Stimulated activated CD8-positive, alpha-beta memory T cell treated with anti-CD3 and anti-CD28 coated beads, Interleukin-15, amount 100 ng/mL, for 4 hours (primary cell): ENCODE measurements at places on chromosomes 4 and X.

DNA sequence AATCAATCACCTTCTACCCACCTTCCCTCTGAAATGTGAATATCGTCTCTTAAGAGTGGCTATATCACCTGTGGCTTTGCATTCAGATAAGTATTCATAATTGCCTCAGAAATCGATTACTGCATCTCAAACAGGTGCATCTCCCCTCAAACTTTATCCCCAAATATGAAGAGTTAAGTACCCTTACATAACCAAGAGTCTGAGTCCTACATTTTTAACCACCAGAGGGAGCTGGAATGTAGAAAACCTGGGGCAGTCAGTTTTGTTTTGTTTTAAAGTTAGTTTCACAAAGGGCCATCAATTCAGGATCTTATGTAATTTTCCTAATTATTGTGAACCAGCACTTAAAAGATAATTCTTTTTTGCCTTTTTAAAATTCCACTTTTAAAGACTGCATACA lies 5.7 kb downstream of the TCEANC start:
- DNase-seq = no peak

GRCh38 chr4:1244081-1244977 lies 4.6 kb downstream of the CTBP1 start:
- DNase-seq = no peak

DNA sequence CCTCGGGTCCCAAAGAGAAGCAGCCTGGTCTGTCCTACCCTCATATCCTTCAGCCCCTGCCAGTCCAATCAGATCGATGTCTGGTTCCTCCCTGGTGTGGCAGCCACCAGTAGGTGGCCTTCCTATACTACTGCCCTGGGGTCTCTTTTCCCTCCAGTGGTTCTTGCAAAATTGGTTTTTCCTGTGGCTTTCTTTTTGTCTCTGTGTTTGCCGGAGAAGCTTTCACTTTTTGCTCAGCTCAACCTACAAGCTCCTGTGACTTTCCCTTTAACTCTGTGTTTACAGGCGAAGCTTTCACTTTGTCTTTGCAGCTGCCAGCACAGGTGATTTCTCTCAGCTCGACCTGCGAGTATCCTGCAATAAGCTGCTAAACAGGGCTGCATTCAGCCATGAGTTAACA lies 46.8 kb downstream of the UGT2A3 start:
- DNase-seq = no peak

- DNase-seq = peak; percentile 19
Measured at GRCh38 chr4:18593297-18594002, 571.9 kb upstream of the LCORL start.

- DNase-seq = no peak
Measured at GRCh38 chr4:80097400-80098177, 24.6 kb upstream of the ANTXR2 start.

DNA sequence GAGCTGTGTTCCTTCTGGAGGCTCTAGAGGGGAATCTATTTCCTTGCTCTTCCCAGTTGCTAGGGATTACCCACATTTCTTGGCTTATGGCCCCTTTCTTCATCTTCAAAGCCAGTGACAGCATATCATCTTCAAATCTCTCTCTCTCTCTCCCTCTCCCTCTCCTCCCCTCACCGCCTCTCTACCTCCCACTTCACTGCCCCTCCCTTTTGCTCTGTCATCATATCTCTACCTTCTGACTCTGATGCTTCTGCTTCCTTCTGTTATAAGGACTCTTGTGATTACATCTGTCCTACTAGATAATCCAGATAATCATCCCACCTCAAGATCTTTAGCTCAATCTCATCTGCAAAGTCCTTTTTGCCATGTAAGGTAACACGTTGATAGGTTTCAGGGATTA lies 93.1 kb upstream of the TEX13D start:
- no peak for DNase-seq
